CD8-positive, alpha-beta memory T cell (primary cell): ENCODE measurements at places on chromosomes 3 and 15. TPM values are rescaled to one million over a fixed set of nuclear protein-coding genes. Genes with fewer than 3 reads are reported as not detected.

Gene NME9
- not detected for total RNA-seq

Gene CCDC191
- 1.5 TPM for total RNA-seq

Gene TGM4
- total RNA-seq, result not detected

Gene GOLGA8G
- not detected for total RNA-seq

Gene KCNMB2
- total RNA-seq, result not detected

Gene HIGD2B
- 0.33 TPM for total RNA-seq

Gene MYRIP
- not detected for total RNA-seq

Gene CHRNA5
- total RNA-seq, result 8.9 TPM

Gene CERS3
- 0.16 TPM for total RNA-seq

Gene DUOX1
- total RNA-seq, result 0.11 TPM

Gene CYP1A2
- total RNA-seq, result not detected

Gene EBLN2
- total RNA-seq, result 3.2 TPM

Gene CSK
- total RNA-seq, result 294 TPM

Gene SLC38A3
- total RNA-seq, result not detected

Gene REC114
- not detected for total RNA-seq

Gene MESP1
- 5.3 TPM for total RNA-seq

Gene DGKG
- 0.20 TPM for total RNA-seq

Gene CD96
- total RNA-seq, result 69.1 TPM

Gene RETNLB
- not detected for total RNA-seq

Gene PARP6
- 59.4 TPM for total RNA-seq

Gene SLC12A1
- total RNA-seq, result not detected

Gene CFAP92
- 0.13 TPM for total RNA-seq

Gene HTR3D
- total RNA-seq, result not detected

Gene RTP1
- total RNA-seq, result not detected

Gene COPG1
- 134 TPM for total RNA-seq

Gene HYAL1
- 0.13 TPM for total RNA-seq

Gene CD86
- total RNA-seq, result 1.2 TPM

Gene KLHL6
- total RNA-seq, result 31.0 TPM

Gene EOMES
- 37.2 TPM for total RNA-seq

Gene BTBD1
- total RNA-seq, result 55.5 TPM

Gene SLC6A20
- total RNA-seq, result not detected

Gene POLQ
- 12.4 TPM for total RNA-seq

Gene LRRIQ4
- total RNA-seq, result 0.20 TPM

Gene PLEKHO2
- total RNA-seq, result 16.1 TPM

Gene CRTC3
- total RNA-seq, result 26.7 TPM

Gene CGNL1
- not detected for total RNA-seq

Gene ZIC1
- total RNA-seq, result not detected

Gene MOBP
- not detected for total RNA-seq

Gene EPHA6
- total RNA-seq, result not detected

Gene SLC6A11
- not detected for total RNA-seq

Gene SHC4
- 5.0 TPM for total RNA-seq

Gene SGO1
- total RNA-seq, result 15.6 TPM

Gene KLHL40
- total RNA-seq, result not detected

Gene TMCO5A
- total RNA-seq, result not detected

Gene RAD18
- total RNA-seq, result 43.3 TPM

Gene SLC12A8
- 0.91 TPM for total RNA-seq

Gene FRMD4B
- 40.3 TPM for total RNA-seq
